ENCODE measurements at places on chromosomes 3 and 15.

DNA sequence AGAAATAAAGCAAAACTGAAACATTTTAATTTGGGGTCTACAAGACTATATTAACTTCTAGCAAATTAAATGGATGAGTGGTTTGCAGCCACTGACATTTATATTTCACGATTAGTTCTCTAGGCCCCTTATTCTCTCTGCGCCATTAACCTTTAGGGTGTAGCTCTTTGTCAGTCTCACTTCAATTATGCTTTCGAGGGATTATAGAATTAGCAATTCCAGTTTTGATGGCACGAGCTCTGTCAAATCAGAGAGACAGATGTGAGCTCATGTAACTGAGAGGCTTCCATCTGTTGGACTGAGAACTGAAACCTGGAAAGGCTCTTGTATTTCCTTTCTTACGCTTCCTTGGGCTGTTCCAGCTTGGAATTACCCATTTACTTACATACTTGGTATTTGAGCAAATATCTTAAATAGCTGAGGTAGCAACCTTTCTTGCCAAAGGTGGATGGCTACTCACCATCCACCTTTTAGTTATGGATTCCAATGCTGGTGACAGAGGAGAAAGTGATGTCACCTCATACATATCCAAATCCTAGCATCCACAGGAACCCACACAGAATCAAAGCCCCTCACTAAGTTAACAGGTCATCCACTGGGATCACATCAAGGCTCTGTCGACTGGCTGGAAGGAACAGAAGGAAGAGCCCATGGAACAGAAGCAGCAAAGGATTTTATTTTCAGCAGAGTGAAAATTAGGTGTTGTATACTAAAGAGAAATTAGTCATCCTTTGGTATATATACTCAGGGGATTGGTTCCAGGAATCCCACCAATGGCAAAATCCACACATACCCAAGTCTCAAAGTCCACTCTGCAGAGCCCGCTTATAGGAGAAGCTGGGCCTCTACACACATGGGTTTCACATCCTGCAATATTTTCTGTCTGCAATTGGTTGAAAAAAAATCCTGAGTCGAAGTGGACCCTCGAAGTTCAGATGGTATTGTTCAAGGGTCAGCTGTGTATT is 20.8 kb downstream of the VGLL4 start:
- peak; percentile 60 for DNase-seq

DNA sequence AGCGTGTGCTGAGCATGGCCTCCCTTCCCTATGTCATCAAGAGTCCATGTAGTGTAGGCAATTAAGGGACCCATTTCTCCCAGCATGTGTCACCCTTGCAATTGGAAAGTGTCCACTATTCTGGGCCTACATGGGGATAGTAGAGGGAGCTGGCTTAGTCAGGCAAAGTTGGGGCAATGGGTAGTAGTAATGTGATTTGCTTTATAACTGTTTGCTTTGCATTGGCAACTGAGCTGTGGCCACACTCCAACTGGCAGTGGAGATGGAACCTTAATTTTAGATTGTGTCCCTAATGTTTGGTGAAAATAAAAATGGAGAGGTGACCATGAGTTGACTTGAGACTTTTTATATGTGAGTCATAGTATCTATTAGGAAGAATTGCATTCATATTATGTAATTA is 97.7 kb upstream of the SAMMSON start:
- no peak for DNase-seq

GRCh38 chr15:51982013-51982769 is 10.6 kb upstream of the LEO1 start:
- DNase-seq = peak; percentile 59

DNA sequence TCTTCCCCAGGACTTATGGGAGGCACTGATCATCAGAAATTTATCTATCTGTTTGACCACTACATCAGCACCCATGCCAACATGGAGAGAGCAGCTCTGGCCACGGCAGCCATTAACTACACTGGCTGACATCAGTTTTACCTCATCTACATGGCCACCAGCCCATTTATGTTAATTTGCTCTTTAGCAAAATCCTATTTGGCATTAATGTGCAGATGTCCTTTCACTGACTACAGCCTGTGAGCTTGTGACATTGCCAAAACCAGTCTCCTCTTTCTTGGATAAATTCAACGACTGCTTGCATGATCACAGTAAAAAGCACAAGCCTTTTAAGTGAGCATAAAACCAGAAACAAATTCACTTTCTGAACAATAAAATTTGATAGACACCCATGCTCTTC is 47.5 kb downstream of the NR1I2 start:
- no peak for DNase-seq

DNA sequence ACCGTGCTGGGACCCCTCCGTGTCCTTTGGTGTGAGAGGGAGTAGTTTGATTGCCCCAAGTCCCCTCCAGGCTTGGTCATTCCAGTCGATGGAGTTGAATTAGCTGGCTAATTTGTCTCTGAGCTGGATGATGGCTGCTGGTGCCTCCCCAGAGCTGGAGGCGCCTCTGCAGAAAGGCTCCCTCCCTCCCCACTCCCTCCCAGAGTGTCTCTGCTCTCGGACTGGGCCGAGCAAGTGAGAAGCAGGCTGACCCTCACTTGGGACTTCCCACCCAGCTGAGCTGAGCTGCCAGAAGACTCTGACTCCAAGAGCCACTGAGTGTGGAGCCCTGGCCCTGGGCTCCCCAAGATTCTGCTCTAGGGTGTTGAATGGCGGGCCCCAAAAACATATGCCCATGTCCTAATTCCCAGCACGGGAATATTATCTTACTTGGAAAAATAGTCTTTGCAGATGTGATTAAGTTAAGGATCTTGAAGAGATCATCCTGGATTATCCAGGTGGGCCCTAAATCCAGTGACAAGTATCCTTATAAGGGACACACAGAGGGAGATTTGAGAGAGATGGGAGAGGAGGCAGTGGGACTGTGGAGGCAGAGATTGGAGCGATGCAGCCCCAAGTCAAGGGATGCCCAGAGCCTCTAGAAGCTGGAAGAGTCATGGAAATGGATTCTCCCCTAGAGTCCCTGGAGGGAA is 60.7 kb upstream of the TLE3 start:
- no peak for DNase-seq

DNA sequence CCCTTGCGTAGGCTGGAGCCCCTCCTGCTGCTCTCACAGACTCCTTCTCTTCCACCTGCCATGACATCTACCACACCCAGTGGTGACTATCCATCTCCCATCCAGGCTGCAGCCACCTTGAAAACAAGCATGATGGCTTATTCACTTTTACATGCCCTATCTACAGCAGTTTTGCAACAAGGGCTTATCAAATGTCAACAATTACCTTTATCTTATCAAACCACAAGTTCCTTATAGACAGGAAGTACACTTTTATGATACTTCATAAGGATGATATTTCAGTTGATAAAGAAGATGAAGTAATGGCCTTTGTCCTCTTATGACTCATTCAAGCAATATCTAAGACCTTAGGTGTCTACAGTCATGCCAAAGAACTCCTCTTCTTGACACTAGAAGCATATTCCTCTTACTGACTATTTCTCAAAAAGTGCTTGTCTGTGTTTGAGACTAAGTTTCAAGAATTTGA is 125.3 kb upstream of the SPRED1 start:
- no peak for DNase-seq

- DNase-seq = peak; percentile 71
Observed at GRCh38 chr15:78108300-78109084, 16.1 kb downstream of the SH2D7 start.

GRCh38 chr3:9168241-9168741 is 81.2 kb downstream of the SRGAP3 start:
- DNase-seq = no peak

- DNase-seq = no peak
Observed at GRCh38 chr3:119700269-119700919, 2.4 kb upstream of the CFAP91 start.

- no peak for DNase-seq
Observed at GRCh38 chr3:9468460-9468859, 71.0 kb downstream of the SETD5 start.

GRCh38 chr3:167113035-167113830 is 266.9 kb downstream of the ZBBX start:
- no peak for DNase-seq

GRCh38 chr3:59957150-59957549 is 907.3 kb upstream of the CFAP20DC start:
- no peak for DNase-seq

DNA sequence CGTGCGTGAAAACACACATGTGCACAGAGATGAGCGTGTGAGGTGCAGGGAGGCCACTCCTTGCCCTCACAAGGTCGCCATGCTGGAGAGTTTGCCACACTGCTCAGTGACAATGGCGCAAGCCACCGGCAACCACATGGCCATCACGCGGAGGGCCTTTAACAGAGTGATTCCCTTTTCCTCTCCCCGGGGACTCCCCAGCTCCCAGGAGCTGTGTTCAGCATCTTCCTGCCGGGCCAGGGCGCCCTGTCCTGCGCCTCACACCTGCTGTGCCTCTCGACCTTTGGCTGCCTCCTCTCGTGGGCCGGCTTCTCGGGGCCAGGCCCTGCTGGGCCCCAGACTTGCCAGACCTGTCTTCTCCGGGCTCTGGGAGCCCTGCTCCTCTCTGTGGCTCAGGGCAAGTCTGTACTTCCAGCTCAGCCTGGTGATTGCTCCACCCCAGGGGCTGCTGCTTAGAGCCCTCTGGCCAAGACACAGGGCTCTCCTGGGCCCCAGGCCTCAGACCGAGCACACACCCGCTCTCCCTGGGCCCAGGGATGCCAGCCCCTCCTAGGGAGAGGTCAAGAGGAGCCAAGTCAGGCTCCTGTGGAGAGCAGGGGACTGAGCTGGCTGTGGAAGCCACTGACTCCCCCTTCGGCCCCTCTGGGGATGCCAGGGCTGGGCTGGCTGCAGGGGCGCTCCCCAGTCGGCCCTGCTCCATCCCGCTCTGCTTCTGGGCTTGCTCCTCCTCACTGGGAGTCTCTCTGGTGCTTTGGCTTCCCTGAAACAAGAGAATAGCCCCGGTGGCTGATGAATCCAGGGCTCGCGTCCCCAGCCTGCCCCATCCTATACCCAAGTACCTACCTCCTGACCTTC is 5.6 kb downstream of the CCDC9B start:
- DNase-seq = no peak

- no peak for DNase-seq
Observed at GRCh38 chr3:24496529-24497482, 2.2 kb upstream of the THRB start.

GRCh38 chr3:66326340-66326739 is 105.5 kb downstream of the SLC25A26 start:
- no peak for DNase-seq

DNA sequence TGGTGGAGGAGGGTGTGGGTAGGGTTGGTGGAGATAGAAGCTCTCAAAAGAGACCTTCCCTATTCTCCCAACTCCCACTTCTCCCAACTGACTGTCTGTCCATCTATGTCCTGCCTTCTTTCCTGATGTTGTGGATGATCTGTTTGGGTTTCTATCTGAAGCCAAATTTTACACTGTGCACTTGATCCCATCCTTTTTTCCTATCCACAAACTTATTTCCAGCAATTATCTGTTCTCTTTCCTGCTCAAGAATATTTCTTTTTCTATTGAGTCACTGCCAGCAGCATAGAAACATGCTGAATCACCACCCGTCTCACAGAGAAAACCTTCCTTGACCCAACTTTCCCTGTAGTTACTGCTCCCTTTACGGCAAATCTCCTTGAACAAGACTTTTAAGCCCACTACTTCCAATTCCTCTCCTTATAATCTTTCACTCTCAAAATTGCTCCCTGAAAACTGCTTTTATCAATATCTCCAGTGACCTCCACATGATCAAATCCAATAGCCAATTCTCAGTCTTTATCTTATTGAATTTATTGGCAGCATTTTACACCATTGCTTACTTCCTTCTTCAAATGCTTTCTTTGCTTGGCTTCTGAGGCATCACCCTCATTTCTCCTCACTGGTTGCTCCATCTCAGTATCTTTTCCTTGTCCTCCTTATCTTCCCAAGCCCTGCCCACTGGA is 141.2 kb upstream of the SLC7A14 start:
- no peak for DNase-seq

DNA sequence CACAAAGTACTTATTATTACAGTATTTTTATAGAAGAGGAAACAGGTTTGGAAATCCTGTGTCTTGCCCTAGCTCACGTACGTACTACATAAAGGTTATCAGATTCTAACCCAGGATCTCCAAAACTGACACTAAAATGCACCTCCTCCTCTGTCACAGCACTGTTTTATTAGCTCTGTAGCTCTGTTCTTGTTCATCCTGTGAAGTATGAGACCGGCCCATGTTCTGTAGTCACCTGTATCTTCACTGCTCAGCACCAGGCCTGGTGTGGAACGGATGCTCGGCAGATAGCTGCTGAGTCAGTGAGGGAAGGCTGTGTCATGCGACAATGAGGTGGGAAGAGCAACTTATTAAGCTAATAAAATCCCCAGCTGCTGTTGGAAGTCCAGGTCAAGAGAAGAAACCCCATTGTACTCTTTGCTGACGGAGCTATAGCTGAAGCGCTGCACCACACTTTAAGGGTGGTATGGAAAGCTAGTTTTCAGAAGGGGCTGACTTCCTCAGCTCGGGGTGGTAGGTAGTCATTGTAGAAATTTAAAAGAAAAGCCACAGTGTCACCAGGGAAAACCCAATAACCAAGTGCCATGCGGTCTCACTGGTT is 22.8 kb downstream of the BCL2A1 start:
- DNase-seq = no peak

- no peak for DNase-seq
Observed at GRCh38 chr15:88610701-88611231, 10.4 kb upstream of the AEN start.

DNA sequence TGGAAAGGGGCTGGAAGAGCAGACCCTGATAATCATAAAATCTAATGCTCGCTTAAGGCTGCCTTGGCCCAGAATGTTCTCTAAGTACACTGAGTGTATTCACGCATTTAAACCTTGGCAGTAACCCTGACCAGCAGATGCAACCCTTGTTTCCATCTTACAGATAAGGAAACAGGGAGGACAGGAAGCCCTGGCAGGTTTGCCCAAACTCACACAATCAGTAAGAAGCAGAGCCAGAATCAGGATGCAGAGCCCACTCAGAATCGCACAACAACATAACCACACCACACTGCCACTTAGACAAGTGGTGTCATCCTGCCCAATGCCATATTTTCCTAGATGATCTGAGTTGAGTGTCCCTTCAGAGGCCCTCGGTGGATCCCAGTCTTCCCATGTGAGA is 214.5 kb upstream of the HES1 start:
- DNase-seq = no peak

DNA sequence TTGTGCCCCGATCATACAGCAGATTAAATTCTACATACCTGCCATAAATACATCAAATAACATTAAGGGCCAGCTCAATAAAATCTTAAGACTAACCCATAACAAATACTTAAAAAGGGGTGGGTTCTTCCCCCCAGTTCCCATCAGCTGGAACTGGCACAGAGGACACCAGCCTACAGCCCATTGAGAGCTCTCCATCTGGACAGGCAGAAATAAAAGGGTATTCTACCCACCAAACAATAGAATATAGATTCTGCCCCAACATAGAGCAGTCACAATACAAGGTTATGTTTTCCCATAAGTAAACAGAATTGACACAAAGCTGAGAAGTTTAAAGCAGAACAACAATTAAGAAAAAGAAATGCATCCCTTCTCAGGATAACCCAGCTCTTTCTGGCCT is 11.9 kb downstream of the CPOX start:
- no peak for DNase-seq

DNA sequence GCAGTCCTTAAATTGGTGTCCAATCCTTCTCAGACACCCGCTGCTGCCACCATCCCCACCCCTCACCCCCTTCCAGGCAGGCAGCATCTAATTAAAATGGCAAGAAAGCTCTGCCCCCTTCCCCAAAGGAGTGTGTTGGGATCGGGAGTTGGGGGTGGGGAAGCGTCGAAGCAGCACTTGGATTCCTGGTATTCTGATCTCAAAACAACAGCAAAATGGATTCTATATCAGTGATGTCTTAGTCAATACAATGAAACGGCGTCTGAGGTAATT is 1.4 kb downstream of the TNIK start:
- DNase-seq = peak; percentile 42

- DNase-seq = no peak
Observed at GRCh38 chr15:25680686-25681025, 182.5 kb downstream of the ATP10A start.
